ENCODE measurements at places on chromosomes 7 and 10. TPM values are rescaled to one million over a fixed set of nuclear protein-coding genes. Genes with fewer than 3 reads are reported as not detected.

The AS3MT gene
- 7.5 TPM for total RNA-seq

The AGFG2 gene
- total RNA-seq: 87.8 TPM

The ASIC3 gene
- total RNA-seq: 2.2 TPM

The DPCD gene
- total RNA-seq: 3.6 TPM

The DPYSL4 gene
- 0.08 TPM for total RNA-seq

Data from left lobe of liver (tissue), 2 donors.